Esophagus squamous epithelium (tissue), 5 donors: ENCODE measurements at places on chromosomes 13 and 19. TPM values are rescaled to one million over a fixed set of nuclear protein-coding genes. Genes with fewer than 3 reads are reported as not detected.

DNA sequence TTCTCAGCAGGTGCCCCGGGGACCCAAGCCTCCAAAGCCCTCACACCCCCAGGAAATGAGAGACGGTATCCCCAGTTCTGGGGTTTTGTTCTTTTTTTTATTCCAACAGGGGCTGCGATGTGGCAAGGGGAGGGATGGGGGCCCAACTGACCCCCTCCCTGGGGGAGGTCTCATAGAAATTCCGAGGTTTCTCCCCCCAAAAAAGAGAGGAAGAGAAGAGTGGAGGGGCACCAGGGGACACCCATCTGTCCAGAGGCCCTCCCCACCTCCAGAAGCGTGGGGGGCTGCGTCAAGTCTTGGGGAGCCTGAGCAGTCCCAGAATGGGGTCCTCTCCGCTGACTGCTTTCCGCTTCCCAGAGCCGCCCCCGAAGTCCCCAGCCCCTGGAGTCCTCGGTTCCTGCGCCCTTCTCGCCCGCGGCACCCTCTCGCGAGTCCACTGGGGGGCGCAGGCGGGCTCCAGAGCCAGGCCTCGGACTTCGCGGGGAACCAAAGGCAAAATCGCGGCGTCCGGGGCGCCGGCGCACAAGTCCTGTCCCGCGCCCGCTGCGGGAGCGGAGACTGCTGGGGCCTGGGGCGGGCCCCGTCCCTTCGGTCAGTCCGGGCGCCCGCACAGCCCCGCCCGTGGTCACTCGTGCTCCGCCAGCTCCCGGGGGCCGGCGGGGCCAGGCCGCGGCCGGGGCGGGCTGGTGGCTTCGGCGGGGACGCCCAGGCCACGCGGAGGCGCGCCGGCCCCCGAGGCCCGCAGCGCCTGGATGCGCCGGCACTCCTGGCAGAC, 4.4 kb upstream of the ATP1A3 start:
- DNase-seq = no peak

GRCh38 chr19:15199661-15200552, 888 bp downstream of the NOTCH3 start:
- no peak for DNase-seq

- DNase-seq = no peak
These were observed 21.0 kb upstream of the CBY2 start for GRCh38 chr13:45681113-45681512.

Gene BEST2
- total RNA-seq = 0.27 TPM

DNA sequence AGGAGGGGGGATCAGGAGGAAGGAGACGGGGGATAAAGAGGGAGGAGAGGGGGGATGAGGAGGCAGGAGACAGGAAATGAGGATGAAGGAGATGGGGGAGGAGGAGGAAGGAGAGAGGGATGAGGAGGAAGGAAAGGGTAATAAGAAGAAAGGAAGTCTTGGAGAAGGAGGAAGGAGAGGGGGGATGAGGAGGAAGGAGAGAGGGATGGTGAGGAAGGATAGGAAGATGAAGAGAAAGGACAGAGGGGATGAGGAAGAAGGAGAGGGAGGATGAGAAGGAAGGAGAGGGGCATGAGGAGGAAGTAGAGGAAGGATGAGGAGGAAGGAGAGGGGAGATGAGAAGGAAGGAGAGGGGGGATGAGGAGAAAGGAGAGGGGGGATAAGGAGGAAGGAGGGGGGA, 13.0 kb upstream of the VSTM2B start:
- DNase-seq = no peak

GRCh38 chr19:51029718-51030117, 3.3 kb upstream of the KLK11 start:
- DNase-seq = no peak

- no peak for DNase-seq
These were observed 372.0 kb downstream of the EFNB2 start for GRCh38 chr13:106163426-106163825.

GRCh38 chr13:48720621-48721020, 66.9 kb downstream of the CYSLTR2 start:
- DNase-seq = no peak
